Fibroblast of upper back skin (primary cell): ENCODE measurements at places on chromosomes 7 and 10.

GRCh38 chr7:155194382-155195140 lies 103.1 kb upstream of the INSIG1 start:
- no peak for DNase-seq

- no peak for DNase-seq
These were observed 43.0 kb upstream of the CDK1 start for GRCh38 chr10:60735244-60735643.

DNA sequence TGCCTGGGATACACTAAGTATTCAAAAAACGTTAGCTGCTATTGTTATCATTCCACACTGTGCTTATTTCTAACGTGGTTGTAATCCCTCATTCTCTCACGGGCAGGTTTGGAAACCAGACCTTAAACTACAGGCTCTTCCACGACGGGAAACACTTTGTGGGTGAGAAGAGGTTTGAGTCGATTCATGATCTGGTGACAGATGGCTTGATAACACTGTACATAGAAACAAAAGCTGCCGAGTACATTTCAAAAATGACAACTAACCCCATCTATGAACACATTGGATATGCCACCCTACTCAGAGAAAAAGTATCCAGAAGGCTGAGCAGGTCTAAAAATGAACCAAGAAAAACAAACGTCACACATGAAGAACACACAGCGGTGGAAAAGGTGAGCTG lies 163.2 kb upstream of the PRR15 start:
- no peak for DNase-seq

DNA sequence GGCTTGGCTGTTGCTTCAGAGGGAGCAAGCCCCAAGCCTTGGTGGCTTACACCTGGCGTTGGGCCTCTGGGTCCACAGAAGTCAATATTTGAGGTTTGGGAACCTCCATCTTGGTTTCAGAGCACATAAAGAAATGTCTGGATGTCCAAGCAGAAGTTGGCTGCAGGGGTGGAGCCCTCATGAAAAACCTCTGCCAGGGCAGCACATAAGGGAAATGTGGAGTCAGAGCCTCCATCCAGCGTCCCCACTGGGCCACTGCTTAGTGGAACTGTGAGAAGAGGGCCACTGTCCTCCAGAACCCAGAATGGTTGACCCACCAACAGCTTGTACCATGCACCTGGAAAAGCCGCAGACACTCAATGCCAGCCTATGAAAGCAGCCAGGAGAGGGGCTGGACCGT lies 573.5 kb upstream of the ZWINT start:
- DNase-seq, result no peak

DNA sequence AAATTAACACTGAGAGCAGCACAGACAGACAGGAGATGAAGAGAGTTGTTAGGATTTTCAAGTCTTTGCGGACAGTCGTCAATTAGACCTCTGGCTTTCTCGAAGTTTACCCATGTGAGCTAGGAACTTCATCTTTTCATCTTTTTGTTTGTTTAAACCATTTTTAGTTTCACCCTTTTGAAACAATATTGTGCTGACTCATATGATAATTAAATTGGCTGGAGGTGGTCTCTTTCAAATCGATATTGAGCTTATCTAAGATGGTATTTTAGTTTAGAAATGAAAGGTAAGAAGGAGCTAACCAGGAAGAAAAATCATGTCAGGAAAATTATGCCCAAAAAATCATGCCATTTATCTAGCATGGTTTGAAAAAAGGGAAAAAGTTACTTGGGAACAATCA lies 415.8 kb upstream of the SEMA3A start:
- no peak for DNase-seq

GRCh38 chr7:85620936-85621685 lies 434.3 kb upstream of the SEMA3D start:
- DNase-seq, result peak; percentile 78

DNA sequence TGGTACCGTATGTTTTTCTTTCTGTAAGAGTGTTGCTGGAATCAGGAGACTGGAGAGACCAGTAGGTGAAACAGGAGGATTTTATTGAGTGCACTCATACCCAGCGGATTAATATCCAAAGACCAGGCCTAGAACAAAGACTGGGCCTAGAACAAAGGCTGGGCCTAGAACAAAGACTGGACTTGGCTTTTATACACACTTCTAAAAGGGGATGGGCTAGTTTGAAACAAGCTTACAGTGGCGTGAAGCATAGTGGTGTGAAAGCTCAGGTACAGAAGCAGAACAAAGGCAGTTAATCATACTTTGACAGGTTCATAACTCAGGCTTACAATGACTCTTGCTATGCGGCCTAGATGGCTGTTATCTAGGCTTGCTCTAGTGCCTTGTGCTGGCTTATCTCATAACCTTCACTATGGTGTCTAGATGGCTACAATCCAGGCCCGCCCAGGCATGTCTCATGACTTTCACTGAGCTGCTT lies 67.7 kb downstream of the TRIM24 start:
- no peak for DNase-seq

DNA sequence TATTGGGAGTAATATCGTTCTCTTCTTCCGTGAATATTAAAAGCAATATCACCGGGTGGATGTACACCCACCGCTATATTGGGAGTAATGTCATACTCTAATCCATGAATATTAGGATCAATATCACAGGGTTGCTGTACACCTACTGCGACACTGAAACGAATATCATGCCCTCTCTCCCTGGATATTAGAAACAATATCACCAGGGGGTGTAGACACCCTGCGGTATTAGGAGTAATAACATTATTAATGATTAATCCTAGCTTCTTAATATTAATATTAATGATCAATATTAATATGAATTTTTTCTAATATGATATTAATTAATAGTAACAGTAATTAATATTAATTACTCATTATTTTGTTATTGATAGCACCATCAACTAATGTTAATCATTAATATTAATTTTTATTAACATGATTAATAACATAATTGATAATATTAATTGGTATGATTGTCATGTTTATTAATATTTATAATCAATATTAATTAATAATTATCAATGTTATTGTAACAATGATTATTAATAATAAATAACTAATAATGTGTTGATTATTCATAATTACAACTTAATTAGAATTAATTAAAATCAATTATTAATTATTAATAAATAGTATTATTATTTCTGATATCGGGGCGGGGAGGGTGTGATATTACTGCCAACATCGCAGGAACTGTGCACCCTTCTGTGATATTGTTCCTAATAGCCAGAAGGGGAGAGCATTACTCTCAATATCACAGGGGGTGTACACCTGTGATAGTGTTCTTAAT lies 121.3 kb upstream of the C1GALT1 start:
- DNase-seq, result no peak

GRCh38 chr10:20041931-20042330 lies 225.7 kb downstream of the PLXDC2 start:
- no peak for DNase-seq

DNA sequence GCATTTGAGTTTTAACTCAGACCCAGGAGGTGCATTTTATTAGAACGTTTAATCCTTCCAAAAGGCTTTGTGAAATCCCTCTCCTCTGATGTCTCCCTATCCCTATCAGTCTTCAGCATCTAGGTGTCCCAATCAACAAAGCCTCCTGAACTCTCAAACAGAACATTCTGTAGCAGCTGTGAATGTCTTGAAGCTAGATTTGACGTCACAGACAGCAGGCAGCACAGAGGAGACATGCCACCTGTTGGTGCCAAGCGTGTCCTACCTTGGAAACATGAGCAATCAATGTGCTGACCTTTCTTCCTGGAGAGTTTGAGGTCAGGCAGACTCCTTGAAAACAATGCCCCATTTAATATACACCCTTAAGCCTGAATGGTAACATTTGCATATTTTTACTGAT lies 125.5 kb downstream of the RNLS start:
- DNase-seq, result no peak

- DNase-seq, result no peak
These were observed 8.0 kb upstream of the KCNIP2 start for GRCh38 chr10:101851411-101852116.

GRCh38 chr7:23114896-23115295 lies 9.3 kb downstream of the KLHL7 start:
- DNase-seq, result peak; percentile 48

- DNase-seq, result no peak
These were observed 685.1 kb downstream of the LRMDA start for GRCh38 chr10:76116523-76116922.

DNA sequence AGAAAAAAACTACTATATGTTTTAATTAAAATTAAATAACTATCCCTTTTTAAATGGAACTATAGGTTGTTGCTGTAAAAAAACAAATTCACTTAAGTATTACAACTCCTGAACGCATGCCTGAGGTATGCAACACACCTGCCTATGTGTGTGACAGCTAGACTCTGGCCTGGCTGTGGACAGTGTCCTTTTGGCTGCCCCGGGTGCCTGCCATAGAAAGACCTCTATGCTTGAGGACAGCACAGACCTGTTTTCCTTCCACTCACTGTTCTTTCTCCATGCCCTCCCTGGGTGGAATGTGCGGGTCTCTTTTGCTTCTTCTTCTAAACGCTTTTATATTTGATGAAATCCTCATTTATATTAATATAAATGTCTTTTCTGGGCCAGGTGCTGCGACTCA lies 6.5 kb upstream of the PPIA start:
- no peak for DNase-seq

- peak; percentile 88 for DNase-seq
These were observed 6.5 kb downstream of the HIPK2 start for GRCh38 chr7:139771001-139771956.

DNA sequence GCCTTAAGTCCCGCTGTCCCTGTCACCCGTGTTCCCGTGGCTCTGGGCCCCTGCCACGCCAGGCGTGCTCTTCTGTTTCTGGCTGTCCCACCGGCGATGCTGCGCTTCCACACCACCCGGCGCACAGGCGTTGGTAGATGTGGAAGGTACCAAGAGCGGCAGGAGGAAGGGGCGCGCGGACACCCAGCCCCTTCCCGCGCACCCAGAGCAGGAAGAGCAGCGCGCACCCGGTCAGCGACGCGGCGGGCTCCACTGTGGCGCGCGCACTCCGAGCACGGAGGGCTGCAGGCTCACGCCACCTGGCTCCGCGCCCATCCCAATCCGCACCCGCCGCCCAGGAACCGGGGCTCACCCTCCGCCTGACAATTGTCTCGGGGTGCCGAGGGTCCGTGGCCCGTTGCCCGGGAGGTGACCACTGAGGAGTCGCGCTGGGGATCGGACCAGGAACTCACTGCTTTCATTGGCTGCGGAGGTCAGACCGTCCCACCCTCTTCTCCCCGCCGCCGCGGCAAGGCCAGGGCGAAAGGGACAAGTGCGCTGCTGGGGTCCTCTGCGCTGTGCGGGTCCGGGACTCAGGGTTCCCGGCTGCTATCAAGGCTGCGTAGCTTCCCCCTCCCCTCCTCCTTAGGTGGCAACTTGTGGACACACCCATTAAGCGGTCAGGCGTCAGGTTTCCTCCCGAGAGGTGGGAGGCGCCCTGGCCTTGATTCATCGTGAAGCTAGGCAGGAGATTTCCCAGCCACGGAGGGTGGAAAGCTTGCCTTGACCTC lies 121.6 kb upstream of the ZNF92 start:
- DNase-seq, result peak; percentile 26

GRCh38 chr10:54124209-54124885 lies 676.7 kb downstream of the PCDH15 start:
- no peak for DNase-seq

DNA sequence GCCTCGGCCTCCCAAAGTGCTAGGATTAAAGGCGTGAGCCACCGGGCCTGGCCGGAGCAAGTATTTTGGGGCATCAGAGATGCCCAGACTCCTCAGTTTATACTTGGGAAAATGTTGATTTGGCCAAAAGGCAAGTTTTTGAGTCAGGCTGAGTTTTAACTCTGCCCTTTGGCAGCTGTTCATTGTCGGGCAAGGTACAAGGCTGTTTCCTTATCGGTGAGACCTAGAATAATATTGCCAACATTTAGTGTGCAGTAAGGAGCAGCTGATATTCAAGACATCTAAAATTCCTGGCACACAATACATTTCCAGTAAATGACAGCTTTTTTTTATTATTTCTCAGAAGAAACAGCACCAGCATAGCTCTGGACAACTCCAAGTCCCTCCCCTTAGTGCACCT lies 147.6 kb upstream of the C7orf33 start:
- no peak for DNase-seq

DNA sequence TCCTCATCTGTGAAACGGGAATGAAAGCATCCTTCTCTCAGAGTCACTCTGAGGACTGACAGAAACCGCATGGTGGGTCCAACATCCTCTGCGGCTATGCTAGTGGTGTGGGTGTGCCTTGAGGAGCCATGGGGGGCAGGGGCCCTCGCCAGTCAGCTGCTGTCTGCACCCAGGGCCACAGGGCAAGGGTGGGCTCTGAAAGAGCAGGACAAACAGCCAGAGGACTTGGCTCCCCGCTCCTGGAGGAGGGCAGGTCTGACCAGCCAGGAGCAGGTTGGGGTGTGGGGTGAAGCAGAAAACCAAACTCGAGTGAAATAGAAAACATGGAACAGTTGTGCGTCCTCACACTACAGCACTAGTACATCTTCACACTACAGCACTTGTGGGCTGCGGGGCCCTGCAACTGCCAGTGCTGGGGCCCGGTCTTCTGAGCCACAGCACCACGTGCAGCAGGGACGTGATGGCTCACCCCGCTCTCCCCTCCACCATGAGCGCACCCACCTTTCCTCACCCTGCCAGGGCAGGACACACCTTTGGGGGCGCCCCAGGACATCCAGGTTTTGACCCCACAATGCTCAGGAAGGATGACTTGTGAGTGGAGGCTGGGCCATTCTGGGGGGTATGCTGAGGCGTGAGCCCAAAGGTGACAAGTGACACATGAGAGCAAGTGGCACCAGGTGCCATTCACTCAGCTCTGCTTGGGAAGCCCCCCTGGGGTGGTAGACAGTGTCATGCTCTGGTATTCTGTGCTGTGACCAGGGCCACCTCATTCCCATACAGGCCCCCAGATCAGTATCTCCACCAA lies 96.1 kb upstream of the RET start:
- DNase-seq, result no peak

DNA sequence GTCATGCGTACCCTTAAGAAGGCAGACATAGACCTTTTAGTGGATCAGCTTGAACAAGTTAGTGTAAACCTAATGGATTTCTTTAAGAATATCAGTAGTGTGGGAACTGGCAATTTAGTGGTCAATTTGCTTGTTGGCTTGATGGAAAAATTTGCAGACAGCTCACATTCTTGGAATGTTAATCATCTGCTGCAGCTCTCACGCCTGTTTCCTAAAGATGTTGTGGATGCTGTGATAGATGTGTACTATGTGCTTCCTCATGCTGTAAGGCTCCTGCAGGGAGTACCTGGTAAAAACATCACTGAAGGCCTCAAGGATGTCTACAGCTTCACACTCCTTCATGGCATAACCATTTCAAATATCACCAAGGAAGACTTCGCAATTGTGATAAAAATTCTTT lies 103.4 kb downstream of the ABCA13 start:
- peak; percentile 51 for DNase-seq

- peak; percentile 4 for DNase-seq
These were observed 6.3 kb downstream of the VPS26A start for GRCh38 chr10:69130251-69130650.

GRCh38 chr7:44236333-44236728 lies 35.6 kb downstream of the YKT6 start:
- no peak for DNase-seq

- no peak for DNase-seq
These were observed 3.5 kb downstream of the ANTXRL start for GRCh38 chr10:46290101-46290886.

DNA sequence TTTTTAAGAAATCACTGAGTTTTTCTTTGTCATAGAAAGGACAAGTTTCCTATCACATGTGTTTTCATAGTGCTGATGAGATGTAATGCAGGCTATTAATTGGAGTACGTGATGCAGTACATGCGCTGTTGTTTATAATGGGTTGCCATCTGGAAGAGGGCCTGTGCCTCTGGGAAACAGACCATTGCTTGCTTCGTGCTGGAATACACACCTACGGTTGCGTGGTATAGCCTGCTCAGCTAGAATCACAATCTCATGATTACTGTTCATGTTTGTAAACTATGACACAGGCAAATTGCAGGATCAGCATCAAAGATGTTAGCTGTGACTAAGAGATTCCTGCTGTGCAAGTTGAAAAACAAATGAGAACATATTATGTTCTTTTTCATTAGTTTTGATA lies 107.2 kb upstream of the STEAP1B start:
- no peak for DNase-seq
